NCI-H226 (cell line): ENCODE measurements at places on chromosomes 3 and 15.
A peak's percentile ranks its signal among the peaks of the same experiment; 100 is the strongest.

DNA sequence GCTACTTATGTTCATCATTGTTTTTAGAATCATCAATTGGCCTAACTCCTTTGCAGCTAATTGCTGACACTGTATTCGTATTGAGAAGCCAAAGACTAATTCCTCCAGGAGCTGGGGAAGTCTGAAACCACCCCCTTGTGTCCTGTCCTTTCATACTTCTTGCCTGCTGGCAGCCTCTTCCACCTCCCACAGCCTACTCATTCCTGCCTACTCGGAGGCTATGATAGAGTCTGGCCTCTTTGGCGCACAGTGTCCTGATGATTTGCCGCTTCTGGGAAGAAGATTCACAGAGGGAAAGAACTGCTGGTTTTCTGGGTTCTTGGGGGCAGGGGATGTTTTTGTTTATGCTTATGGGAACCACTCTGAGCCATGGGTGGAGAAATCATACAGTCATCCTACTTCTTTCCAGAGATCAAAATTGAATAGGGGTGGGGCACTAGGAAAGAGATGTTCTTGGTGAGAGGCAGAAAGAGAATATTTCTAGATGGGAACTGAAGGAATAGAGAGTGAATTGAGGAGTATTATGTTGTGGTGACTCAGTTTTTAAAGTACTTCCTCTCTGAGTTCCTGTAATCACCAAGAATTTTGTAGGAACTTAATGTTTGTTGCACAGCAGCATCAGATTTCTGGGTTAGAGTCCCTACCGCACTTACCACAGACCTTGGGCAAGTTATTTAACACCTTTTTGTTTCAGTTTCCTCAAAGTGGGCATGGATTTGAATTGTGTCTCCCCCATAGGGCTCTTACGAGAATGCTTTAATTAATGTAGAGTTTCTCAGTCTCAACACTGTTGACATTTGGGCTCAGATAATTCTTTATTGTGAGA is 22.1 kb upstream of the SCAANT1 start:
- no peak for DNase-seq

DNA sequence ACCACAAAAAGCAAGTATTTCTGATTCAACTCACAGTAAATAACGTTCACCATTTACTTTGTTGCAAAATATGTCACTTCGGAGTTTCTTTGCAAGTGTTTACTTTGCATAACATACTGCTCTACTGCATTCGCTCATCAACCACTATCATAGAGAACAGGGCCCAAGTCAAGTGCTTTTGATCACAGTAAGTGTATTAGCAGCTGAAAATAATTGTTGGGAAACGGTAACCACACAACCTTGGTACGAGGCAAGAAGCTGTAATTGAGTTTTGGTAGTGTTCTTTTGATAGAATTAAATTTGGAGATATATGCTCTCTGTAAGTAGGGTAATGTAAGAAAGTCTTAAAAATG is 80.1 kb downstream of the SATB1 start:
- no peak for DNase-seq

DNA sequence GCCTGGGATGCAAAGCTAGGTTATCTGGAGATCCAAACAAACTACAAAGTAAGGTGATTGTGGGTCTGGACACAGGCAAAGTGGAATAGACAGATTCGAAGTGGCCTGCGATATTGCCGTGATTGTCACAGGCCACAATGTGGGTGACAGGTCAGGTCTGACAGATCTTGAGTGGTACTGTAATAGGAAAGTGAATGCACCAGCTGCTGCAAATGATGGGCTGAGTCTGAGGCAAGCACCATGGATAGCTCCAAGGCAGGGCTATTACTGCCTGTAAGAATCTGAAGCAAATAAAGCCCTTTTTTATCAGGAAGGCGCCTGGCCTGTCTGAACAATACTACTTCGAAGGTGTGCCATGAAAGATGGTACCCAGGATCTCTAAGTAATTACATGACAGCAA is 10.0 kb downstream of the ARMC8 start:
- DNase-seq: no peak

DNA sequence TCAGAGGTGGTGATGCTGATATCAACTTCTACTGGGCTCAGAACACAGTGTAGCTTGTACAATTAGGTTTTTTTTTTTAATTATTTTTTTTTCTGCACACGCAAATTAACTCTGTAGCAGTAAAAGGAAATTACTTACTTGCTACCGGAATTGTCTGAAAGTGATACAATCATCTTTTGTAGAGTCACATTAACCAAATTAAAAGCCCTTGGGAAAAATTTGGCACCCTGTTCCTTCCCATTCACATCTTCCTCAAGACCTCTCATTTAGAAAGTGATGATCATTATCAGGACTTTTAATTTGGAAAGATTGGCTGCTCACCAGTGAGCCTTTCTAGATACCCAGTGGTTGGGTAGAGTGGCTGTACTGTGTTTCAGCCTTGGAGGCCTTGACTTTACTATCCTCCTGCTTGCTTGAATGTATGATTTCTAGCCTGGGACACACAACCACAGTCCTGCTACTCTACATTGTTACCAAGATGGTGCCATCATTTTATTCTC is 158.3 kb downstream of the ECT2 start:
- no peak for DNase-seq

DNA sequence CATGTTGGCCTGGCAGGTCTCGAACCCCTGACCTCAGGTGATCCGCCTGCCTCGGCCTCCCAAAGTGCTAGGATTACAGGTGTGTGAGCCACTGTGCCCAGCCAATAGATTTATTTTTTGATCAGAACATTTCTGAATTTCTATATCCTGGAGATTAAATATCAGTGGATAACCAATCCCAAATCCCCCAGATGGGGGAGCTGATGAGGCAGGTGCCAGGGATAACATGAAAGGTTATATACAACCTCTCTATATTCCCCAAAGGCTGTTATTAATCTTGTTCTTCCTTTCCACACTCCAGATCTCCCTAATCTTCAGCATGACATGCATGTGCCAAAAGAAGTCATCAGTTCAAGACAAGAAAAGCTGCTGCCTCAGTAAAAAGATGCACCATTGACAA is 112.3 kb downstream of the WDR76 start:
- DNase-seq: no peak

DNA sequence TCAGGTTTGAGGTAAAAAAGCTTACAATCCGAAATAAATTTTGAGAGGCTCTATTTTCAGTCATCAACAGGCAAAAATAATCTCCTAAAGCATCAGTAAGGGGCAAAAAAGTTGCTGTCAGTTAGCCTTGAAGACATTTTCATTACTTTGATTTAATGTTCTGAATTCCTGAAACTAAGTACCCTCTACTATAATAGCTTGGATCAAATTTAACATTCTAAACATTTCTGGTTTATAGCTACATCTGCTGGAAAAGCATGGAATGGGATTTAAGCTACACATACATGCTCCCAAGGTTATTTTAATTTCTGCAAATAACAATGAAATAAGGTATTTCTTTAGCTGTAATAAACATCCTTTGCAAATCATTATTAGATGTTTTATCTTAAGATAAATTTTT is 245.4 kb downstream of the ULK4 start:
- no peak for DNase-seq

- DNase-seq: no peak
Measured at GRCh38 chr3:78741066-78741645, 1026.6 kb downstream of the ROBO1 start.

DNA sequence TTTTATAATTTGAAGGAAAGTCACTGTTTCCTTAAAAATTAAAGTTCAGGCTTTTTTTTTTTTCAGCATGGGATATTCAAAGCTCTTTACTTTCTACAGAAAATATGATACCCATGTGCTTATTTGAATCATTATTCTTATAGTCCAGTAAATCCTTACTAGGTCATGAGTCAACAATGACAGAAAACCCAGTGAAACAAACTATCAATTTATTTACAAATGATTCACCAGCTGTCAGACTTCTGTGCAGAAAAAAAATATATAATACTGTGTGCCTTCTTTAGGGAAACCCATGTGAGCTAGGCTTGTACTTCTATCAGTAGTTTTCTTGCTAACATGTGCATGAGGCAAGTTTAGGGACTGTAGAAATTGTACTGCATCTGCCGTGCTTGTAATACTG is 1.2 kb downstream of the ACP3 start:
- no peak for DNase-seq

GRCh38 chr3:100033903-100034471 is 80.3 kb downstream of the FILIP1L start:
- DNase-seq: no peak

DNA sequence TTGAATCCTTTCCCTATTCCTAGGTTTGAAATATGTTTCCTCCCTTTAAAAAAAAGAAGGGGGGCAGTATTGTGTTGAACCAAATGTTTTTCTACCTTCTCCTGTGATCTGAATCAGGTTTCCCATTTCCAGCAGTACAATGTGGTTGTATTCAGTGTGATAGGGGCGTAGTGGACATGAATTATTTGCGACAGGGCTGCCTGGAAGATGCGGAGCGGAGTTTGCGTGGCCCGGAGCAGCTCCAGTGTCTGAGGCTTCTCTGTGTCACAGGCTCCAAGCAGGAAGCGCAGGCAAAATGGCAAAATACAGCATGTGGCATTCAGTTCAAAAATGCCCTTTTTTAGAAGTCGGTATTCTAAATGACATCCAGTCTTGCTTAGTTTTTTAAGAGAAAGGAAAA is 154.4 kb downstream of the PGPEP1L start:
- DNase-seq: peak; percentile 77

GRCh38 chr3:13851997-13852637 is 27.8 kb downstream of the WNT7A start:
- no peak for DNase-seq

DNA sequence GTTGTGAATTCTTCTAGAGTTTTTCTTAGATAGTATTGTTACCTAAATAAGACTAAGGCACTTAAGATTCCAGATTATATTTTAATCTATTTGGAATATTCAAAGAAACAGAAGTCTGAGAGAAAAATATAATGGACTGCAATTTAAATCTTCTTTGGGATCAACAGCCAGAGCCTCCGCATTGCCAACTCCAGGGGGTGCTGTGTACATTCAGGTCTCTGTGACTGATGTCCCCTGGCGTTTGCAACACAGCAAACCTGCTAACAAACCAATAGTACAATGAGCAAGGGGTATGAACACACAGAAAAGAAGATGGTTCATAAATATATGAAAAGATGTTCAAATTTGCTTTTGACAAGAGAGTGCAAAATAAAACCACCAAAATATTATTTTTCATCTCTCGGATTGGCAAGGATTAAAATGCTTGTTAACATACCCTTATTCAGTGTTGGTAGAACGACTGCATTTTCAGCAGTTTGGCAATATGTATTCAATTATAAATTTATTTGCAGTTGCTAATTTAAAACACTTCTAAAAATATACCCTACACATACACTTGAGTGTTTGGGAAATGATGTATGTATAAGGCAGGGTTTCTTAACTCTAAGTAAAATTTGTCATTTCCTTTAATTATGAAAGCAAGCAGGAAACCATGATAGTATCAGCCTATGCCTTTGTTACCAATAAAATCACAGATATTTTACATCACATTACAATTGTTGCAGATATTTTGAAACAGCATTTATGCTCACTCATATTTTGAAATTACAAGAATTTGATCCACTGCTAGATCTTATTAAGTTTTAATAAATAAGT is 16.1 kb upstream of the TM4SF1 start:
- peak; percentile 59 for DNase-seq

DNA sequence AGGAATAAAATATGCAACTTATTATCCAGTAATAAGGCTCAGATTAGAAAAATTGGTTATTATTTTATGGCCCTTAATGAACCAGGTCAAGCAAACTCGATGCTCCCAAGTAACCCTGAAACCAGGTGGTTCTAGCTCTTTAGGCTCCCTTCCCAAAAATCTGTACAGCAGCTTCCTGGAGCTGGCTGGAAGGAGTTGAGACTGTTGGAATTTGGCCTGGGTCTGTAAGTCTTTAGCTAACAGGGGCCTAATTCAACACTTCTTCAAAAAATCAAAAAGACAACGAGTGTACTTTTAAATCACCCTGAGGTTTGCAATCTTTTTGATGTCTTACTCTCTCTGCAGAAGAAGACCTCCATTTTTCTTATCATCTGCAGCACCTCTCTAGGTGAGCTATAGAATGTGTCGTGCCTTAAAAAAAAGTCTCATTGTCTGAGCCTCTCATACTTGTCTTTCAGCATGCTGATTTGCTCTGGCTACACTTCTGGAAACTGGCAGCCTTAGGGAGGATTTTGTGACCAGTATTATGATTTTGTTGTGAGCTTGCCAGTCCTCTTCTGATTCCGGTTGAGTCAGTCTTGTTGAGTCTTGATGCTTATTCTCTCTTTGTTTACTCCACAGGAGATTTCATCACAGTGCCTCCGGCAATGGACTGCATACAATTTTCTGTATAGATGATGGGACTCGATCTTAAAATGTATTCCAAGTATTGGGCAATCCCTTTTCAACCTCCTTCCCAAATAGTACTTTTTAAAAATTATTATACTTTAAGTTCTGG is 235.0 kb upstream of the KBTBD8 start:
- DNase-seq: peak; percentile 13
